ENCODE measurements at places on chromosomes 4 and X.
A peak's percentile ranks its signal among the peaks of the same experiment; 100 is the strongest.

GRCh38 chr4:93855926-93856325, 27.4 kb downstream of the ATOH1 start:
- no peak for DNase-seq

- no peak for DNase-seq
Measured at GRCh38 chr4:105715692-105716278, 7.2 kb downstream of the GSTCD start.

DNA sequence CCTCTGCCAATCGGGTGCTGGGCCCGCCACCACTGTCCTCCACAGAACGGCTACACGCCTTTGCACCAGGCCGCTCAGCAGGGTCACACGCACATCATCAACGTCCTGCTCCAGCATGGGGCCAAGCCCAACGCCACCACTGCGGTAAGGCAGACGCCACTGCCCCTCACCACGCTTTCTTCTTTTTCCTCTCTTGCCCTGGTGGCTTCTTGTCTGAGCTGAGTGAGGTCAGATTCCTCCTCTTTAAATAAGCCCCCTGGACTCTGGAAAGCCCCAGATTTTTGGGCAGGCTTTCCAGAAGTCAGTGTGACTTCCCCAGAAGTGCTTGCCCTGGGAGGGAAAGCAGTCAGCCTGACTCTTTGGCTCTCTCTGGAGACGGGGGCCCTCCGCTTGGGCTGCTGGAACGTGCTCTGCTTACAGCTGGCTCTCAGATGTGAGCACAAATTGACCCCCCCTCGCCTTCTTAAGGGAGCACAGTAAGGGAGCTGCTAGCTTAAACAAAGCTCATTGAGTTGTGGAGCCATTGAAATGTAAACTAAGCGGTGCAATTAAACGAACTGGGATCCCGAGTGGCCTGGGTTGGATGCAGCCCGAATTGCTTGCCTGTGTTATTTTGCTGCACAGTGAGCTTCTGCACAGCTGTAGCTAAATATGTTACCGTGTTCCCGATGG, 243.1 kb downstream of the ANK2 start:
- no peak for DNase-seq

DNA sequence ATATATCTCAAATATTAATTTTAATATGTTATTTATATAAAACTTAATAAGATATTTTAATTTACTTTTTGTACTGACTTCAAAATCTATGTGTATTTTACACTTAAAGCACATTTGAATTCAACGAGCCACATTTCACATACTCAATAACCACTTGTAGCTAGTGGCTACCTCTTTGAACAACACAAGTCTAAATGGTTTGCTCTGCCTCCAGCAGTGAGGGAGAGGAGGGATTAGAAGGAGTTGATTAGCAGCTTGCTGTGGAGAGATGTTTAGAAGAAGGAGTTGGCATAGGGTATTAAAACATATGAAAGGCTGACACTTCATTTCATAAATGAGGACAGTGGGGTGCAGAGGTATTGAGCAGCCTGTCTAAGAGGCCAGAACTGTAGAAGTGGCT, 124.0 kb downstream of the ARHGAP24 start:
- no peak for DNase-seq

- no peak for DNase-seq
Measured at GRCh38 chrX:27964432-27964831, 16.8 kb downstream of the DCAF8L1 start.

DNA sequence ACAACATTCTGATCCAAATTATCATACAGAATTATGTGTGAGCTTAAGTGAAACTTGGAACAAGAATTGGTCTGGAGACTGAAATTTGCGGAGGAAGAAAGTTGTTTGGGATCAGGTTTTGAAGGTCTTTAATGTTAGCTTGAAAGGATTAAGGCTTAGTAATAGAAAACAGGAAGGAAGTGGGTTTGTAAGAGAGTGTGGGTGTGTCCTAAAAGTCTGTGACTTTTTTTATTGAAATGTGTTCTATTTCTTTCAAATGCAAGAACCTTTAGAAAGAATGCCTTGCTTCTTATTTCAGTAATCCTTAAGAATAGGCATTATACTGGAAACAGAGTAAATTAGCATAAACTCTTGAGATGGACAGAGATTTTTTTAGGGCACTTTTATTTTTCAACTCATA, 198.0 kb downstream of the GALNTL6 start:
- no peak for DNase-seq

GRCh38 chr4:100979736-100980135, 367.6 kb downstream of the PPP3CA start:
- no peak for DNase-seq

DNA sequence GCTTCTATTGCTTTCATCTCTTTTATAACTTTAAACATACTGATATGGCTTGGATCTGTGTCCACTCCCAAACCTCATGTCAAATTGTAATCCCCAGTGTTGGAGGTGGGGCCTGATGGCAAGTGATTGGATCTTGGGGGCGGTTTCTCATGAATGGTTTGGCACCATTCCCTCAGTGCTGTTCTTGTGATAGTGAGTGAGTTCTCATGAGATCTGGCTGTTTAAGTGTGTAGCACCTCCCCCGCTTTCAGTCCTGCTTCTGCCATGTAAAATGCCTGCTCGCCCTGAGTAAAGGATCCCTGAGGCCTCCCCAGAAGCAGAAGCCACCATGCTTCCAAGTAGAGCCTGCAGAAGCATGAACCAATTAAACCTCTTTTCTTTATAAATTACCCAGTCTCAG, 17.7 kb downstream of the MND1 start:
- no peak for DNase-seq

DNA sequence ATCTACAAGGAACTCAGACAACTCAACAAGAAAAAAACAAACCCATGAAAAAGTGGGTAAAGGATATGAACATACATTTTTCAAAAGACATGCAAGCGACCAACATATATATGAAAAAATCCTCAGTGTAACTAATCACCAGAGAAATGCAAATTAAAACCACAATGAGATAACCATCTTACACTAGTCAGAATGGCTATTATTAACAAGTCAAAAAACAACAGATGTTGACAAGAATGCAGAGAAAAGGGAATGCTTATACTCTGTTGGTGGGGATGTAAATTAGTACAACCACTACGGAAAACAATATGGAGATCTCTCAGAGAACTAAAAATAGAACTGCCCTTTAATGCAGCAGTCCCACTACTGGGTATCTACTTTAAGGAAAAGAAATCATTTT, 12.1 kb downstream of the NIPAL1 start:
- DNase-seq = no peak

- no peak for DNase-seq
Measured at GRCh38 chr4:158966091-158966490, 136.8 kb upstream of the RAPGEF2 start.

- DNase-seq = no peak
Measured at GRCh38 chrX:153922932-153923857, 2.9 kb downstream of the ARHGAP4 start.

DNA sequence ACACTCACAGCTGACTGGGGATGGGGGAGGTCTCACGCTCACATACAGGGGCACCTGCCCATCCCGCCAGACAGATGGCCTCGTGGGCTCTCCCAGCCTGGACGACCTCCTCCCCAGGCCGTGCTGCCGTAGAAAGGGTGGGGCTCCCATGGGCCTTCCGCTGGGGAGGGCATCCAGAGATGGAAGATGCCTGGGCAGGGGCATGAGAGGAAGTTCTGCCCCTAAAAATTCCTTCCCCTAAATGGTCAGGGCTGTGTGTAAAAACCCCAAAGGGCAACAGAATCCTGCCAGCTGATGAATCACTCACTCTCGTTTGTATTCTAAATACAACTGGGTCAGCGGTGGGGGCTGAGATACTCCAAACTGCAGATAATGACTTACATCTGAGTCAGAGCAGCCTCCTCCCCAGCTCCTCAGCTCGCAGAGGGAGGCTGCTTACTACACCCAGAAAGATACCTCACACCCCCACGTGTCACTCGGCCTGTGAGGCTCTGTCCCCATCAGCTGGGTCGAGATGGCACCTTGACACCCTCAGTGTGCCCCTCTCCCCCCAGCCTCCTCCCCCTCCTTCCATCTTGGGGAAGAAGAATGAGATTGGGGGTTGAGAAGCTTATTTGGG, 10.1 kb downstream of the WDR1 start:
- DNase-seq = no peak

DNA sequence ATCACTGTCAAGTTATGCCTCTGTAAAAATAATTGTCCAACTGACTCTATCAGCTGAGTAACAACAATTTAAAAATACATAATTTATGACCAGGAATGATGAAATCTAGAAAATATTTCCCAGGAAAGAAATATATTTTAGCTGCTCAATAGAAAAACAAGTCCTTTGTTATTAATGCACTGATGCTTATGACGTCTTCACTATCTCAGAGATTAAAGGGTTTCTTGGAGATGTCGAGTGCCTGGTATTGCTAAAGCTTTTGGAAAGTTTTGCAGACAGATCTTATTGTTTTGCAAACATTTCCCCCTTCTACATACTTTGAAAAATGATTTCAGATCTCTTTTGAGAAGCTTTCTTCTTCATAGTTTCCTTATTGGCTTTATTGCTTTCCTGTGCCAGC, 154.6 kb upstream of the RPS6KA3 start:
- no peak for DNase-seq

- DNase-seq = no peak
Measured at GRCh38 chr4:184446132-184446658, 28.2 kb downstream of the IRF2 start.

- DNase-seq = peak; percentile 47
Measured at GRCh38 chr4:123352240-123352945, 44.2 kb upstream of the SPRY1 start.

DNA sequence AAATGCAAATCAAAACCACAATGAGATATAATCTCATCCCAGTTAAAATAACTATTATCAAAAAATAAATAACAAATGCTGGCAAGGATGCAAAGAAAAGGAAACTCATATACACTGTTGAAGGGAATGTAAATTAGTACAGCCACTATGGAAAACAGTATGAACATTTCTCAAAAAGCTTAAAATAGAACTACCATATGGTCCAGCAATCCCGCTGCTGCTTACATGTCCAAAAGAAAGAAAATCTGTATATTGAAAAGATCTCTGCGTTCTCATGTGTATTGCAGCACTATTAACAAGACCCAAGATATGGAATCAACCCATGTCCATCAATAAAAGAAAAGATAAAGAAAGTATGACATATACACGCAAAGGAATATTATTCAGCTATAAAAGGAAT, 3.0 kb upstream of the NAP1L2 start:
- no peak for DNase-seq

- no peak for DNase-seq
Measured at GRCh38 chrX:119790977-119791436, 423 bp downstream of the RPL39 start.

DNA sequence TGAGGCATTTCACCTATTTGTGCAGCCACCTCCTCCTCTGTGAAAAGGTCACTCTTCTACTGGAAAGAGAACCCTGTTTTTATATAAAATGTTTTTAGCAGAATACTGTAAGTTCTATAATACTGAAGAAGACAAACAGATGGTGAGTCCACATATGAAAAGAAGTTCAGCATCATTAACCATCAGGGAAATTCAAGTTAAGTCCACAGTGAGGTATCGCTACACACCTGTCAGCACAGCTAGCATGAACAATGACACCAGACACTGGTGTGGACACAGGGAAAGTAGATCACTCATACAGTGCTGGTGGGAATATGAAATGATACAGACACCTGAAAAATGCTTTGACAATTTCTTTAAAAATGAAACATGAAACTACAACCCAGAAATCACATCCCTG, 133.0 kb downstream of the MAD2L1 start:
- no peak for DNase-seq

- DNase-seq = no peak
Measured at GRCh38 chrX:68829582-68830418, 979 bp downstream of the EFNB1 start.

DNA sequence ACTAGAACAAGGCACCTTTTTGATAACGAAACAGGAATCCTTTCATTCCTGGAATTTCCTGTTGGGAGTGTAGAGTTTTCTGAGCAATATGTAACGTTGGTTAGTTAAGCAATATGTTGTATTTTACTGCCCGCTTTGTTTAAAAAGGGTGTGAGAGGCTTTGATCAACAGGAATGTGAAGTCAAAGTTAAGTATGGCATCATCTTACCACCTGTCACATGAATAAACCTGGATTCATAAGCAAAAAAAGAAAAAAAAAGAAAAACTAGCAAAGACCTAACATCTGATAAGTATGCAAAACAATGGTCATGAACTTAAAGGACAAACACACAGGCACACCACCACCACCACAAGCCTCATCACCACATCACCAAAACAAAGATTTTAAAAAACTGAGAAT, 7.1 kb upstream of the CXCL5 start:
- DNase-seq = no peak

- DNase-seq = no peak
Measured at GRCh38 chr4:94798808-94799207, 41.1 kb downstream of the BMPR1B start.

Measured in LNCaP clone FGC (cell line).